ENCODE measurements at places on chromosomes 3 and 15.

- no peak for DNase-seq
Observed at GRCh38 chr15:74227968-74228722, 8.0 kb upstream of the CCDC33 start.

DNA sequence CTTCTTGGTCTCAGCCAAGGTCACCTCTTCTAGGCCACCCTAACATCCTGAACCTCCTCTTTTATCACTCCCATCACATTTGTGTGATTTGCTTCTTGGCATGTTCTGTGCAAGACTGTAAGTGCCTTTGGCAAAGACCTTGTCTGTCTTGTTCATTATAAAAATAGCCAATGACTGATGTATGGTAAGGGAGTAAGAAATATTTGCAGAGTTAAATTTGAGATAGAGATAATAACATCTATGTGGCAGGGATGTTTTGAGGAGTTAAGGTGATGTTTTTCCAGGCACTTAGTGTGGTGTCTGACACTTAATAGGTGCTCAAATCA lies 202.3 kb downstream of the CADPS start:
- no peak for DNase-seq

DNA sequence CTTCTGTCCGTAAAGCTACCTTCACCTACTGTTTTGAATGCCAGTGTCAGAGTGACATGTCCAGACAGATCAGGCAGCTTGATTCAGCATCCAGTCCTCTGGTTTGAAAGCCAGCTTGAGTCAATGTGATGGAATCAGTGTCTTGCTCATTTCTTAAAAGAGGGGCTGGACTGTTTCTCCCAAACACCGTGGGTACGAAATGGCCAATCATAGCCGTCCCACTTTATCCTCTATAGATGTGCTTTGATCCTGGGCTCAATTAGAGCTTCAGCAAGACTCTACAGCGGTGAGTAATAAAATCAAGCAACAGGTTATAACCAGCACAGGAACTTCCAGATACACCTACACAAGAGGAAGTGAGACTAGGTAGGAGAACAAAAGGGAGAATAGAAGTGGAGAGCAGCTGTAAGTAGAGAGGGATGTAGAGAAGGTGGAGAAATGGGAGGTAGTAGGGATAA lies 17.0 kb upstream of the OR5K1 start:
- no peak for DNase-seq

DNA sequence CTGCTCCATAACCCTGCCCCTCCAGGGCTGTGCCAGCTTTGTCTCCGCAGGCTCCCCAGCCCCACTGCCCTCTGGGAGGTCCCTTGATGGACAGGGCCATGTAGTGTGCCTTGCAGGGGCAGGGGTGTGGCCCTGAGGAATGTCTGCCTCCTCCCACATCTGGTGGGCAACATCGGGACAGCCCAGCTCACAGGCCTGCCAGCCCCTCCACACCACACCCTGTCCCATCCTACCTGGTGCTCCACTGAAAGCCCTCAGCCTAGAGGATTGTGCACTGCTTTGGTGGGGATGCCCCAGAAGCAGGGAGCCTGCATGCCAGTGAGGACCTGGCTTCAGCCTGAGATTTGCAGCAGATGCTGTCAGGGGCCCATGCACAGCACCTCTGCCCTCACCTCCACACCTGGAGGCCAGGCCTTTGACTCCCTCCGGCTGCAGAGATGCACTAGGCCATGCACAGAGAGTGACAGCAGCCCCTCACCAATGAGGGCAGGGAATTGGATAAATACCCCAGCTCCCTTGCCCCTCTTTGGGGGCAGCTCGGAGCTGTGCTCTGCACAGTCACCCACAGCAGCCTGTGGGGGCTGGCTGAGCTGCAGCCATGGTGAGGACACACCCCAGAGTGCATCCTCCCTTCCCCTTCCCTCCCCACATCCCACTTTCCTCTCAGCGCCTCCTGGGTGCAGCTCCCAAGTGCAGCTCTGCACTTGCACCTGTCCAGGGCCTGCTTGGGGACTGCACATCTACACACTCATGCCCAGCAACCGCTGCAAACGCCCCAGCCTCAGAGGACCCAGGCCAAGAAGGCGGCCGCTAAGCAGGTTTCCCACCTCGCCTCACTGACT lies 2.7 kb downstream of the C3orf22 start:
- no peak for DNase-seq

DNA sequence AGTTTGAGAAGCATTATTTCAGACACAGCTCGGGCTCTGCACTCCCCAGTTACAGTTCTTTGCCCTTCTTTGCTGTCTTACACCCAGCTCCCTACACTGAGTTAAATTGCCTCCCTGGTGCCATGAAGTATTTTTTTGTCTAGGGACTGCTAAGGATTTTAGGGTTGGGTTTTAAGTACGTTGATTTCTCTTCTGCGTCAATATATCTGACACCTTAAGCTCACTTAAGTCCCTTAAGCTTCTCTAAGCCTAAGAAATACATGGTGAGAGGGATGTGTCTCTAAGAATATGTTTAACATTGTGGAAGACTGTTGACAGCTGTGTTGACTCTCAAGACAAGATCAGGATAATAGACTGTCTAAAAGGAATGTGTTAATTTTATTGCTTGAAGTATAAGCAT lies 400.5 kb downstream of the PTPRG start:
- no peak for DNase-seq

DNA sequence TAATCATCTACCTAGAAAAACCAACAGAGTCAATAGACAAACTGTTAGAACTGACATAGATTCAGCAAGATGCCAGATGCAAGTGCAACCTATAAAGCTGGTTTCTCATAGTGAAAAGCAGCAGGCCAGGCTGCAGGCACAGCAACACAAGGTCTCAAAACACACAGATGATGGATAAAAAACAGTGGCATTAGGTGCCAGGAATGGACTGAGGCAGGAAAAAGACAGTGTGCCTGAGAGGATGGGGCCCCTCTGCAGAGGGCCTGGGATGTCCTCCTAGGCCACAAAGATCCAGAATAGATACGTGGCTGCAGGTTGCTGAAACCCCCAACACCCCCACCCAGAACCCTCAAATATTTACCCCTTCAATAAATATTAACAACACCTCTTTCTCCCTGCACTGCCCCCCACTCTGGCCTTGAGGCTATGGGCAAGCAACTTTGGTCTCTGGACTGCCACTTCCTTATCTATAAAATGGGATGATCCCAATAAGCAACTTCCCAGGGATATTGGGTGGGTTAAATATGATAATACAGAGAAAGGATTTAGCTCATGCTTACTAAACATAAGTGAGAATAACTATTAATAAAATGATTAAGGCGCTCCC lies 35.2 kb upstream of the FGD5 start:
- no peak for DNase-seq

DNA sequence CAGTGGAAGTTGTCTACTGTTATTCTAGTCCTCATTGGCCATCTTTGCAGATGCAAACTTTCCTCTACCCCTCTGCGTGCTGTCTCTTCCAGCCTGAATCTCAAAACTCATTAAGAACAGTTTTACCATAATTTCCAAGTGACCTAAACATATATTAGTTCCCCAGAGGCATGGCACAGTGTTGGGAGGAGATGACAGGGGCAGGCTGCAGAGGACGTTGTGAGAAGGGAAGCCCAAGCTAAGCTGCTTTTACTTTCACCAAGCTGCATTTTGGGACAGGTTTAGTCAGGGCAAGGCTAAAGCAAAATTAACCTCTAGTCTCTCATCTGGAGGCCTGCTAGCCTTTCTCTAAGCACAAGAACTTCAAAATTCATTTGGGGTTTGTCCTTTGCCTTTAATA lies 318.6 kb upstream of the SATB1 start:
- DNase-seq: no peak

DNA sequence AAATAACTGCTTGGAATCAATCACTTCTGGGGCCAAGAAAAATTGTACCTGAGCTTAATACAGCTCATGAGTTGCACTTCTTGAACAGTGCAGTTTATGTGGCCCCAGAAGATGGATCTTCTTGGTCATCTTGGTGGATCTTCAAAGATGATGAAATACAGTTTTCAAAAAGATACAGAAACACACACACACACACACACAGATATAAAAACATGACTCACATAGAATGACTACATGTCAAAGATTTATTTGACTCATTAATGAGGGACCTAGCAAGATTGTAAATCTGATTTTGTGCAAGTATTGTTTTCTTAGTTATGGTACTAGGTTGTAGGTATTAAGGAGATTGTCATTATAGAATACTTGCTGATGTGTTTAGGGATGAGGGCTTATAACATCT lies 32.6 kb downstream of the PDCD6IP start:
- peak; percentile 15 for DNase-seq

Data from AG10803 (cell line).